ENCODE measurements at places on chromosomes 13 and 19.

GRCh38 chr19:56142087-56142787, 1.1 kb downstream of the ZNF444 start:
- no peak for DNase-seq

DNA sequence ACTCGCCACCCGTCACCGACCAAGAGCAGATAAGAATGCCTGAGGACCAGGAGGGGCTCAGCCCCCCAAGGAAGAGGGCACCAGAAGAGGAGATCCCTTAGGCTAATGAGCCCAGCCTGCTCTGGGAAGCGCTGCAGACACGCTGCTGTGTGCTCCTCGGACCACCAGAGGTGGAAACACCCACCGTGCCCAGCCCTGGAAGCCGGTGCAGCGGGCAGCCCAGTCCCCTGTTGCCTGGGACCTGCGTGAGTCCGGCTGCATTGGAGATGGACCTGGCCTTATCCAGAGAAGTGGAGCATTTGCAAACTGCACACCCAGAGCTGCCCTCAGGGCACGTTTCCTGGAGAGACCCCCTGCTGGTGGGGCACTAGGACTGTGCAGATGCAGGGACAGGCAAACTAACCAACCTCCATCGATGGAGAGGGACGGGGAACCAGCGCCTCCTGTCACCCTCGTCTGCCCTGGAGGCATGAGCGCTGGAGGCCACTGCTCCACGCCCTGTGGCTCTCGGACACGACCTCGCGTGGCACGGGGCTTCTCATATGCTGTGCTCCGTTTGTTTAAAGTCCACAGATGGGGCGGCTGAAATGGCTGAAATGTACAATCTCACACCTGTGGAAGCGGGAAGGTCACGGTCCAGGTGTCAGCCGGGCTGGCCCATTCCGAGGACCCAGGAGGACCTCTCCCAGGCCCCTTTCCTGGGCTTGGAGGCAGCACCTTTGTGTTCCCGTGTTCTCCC, 153.9 kb downstream of the KDM4B start:
- no peak for DNase-seq

DNA sequence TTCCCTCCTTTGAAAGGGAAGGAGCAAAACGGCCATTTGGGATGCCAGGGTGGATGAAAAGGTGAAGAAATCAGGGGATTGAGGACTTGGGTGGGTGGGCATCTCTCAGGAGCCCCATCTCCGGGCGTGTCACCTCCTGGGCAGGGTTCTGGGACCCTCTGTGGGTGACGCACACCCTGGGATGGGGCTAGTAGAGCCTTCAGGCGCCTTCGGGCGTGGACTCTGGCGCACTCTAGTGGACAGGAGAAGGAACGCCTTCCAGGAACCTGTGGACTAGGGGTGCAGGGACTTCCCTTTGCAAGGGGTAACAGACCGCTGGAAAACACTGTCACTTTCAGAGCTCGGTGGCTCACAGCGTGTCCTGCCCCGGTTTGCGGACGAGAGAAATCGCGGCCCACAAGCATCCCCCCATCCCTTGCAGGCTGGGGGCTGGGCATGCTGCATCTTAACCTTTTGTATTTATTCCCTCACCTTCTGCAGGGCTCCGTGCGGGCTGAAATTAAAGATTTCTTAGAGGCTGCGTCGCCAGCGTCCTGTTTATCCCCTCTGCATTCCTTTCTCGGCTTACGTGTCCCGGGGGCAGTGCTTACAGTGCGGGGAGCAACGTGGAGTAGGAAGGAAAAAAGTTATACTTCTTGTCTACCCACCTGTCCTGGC, 15.2 kb upstream of the S1PR4 start:
- peak; percentile 79 for DNase-seq

- no peak for DNase-seq
Observed at GRCh38 chr19:38658462-38659306, 11.2 kb downstream of the ACTN4 start.

Data from CD4-positive, alpha-beta T cell treated with Interleukin-6 at 100 ng/mL for 8 hours (primary cell).